Smooth muscle cell of trachea (primary cell): ENCODE measurements at places on chromosomes 3 and 15. TPM values are rescaled to one million over a fixed set of nuclear protein-coding genes. Genes with fewer than 3 reads are reported as not detected.

The ENTPD3 gene
- total RNA-seq: 0.17 TPM in 1 of 2 replicates, not detected in the other

The PRTG gene
- 1.6 and 1.7 TPM in 2 replicates for total RNA-seq

The UROC1 gene
- not detected in 2 replicates for total RNA-seq

The CNTN3 gene
- total RNA-seq: 1.7 and 3.0 TPM in 2 replicates

The OSTN gene
- 0.17 and 0.44 TPM in 2 replicates for total RNA-seq

The PPP2R3A gene
- 16.7 and 20.5 TPM in 2 replicates for total RNA-seq

The CCDC54 gene
- total RNA-seq: not detected in 2 replicates

The MST1 gene
- 6.5 and 10.4 TPM in 2 replicates for total RNA-seq

The ALPK3 gene
- 0.33 and 0.87 TPM in 2 replicates for total RNA-seq

The FOXB1 gene
- not detected in 2 replicates for total RNA-seq

The B4GALT4 gene
- 19.6 and 20.0 TPM in 2 replicates for total RNA-seq

The PEX5L gene
- total RNA-seq: 2.8 and 4.2 TPM in 2 replicates

The NLGN1 gene
- 1.0 and 3.3 TPM in 2 replicates for total RNA-seq

The EFCC1 gene
- not detected in 2 replicates for total RNA-seq

The RTP4 gene
- total RNA-seq: 2.8 and 3.3 TPM in 2 replicates
